Frontal cortex (tissue), 4 donors: ENCODE measurements at places on chromosomes 2 and 18. TPM values are rescaled to one million over a fixed set of nuclear protein-coding genes. Genes with fewer than 3 reads are reported as not detected.

MARCHF7 gene
- total RNA-seq = 121 TPM

DNA sequence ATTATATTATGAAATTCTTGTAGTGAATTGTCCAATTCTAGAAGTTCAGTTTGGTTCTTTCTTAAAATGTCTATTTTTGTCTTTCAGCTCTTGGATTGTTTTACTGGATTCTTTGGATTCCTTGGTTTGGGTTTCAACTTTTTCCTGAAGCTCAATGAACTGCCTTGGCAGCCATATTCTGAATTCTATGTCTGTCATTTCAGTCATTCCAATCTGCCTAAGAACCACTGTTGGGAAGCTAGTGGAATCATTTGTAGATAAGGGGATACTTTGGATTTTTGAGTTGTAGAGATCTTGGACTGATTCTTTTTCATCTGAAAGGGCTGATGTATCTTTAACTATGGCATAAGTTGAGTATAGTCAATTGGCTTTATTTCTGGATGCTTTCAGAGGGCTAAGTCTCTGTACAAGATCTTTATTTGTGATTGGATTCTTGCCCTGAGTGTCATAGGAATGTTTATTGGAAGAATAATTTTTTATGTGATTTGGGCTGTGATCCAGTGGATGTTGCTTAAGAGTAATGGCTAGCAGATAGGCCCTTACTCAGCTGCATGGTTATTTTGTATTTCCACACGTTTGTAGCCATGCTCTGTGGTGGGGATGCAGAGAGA is 42.3 kb downstream of the SERPINB7 start:
- no peak for DNase-seq

DNA sequence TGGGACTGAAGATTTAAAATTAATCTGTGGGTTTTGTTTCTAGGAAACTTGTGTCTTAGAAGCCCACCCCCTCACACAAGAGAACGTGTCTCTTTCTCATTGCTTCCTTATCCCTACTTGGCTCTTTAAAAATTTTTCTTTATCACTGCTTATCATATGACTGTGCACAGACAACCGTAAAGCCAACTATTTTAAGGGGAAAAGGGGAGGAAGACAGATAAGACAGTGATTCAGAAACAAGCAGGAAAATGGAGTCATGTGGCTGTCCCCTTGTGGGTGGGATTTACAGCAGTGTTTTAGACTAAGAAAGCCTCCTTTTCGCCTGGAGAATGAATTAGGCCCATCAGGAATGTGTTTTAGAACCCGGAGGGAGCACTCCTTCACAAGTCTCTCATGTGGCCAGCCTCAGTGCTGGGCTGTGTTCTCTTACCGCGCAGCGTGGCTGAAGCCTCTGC is 17.6 kb downstream of the PRKCE start:
- DNase-seq = no peak

DNA sequence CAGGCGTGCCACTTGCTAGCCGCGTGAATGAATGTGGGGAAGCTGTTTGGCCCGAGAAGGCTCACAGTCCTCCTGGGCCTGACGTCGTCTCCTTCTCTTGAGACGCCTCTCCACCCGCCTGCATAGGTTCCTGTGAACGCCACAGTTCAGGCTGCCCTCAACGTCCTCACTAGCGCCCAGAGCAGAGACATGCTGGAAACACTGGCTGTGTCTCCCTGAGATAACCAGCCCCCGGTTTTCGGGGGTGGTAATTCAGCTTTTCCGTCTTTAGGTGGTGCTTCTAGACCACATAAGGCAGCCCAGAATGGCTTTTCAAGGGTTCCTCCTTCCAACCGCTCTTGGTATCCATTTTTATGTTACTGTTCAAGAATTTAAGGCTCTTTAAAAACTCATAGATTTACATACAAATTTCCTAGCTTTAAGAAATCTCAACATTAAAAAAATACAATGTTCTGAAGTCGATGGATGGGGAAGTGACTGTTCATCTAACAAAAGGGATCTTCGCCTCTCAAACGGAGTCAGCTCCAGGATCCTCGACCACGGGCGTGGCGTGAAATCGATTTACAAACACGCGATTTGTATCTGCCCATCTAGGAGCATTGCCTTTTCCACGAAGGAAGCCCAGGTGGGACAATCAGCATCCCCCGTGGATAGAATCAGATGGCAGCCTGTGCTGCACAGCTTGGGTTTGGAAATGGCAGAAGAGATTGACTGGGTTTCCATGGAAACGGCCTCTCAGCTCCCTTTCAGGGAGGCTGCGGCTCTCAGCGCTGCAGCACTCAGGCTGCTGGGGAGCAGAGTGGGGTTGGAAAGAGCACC is 110.6 kb upstream of the PXDN start:
- peak; percentile 70 for DNase-seq

- DNase-seq = peak; percentile 65
These were observed 1.8 kb upstream of the AGBL5 start for GRCh38 chr2:27049422-27050280.

SPDYA gene
- 0.82 TPM for total RNA-seq

DNA sequence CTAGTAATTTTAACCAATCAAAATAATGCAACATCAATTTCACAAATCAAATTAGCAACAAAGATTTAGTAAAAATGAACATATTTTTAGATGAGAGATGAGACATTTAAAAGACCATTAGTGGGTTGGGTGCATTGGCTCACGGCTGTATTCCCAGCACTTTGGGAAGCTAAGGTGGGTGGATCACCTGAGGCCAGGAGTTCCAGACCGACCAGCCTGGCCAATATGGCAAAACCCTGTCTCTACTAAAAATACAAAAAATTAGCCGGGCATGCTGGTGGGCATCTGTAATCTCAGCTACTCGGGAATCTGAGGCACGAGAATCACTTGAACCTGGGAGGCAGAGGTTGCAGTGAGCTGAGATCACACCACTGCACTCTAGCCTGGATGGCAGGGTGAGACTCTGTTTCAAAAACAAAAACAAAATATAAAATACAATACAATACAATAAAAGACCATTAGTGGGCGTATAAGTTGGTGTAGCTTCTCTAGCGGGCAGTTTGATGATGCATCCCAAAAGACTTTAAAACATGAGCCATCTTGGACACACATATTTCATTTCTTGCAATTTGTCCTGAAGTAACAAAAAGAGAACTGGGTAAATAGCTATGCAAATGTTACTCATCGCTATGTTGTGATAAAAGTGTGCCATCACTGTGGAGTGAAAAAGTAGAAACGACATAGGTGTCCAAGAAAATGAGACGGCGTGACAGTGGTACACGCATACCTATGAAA is 101.8 kb downstream of the COL6A3 start:
- DNase-seq = no peak

- DNase-seq = no peak
These were observed at the start of gene GREB1 for GRCh38 chr2:11533278-11534070. Gene GREB1, plus strand, starts transcription at chr2:11534045. Its CDS starts 22,570 bp downstream, at chr2:11556615.

DNA sequence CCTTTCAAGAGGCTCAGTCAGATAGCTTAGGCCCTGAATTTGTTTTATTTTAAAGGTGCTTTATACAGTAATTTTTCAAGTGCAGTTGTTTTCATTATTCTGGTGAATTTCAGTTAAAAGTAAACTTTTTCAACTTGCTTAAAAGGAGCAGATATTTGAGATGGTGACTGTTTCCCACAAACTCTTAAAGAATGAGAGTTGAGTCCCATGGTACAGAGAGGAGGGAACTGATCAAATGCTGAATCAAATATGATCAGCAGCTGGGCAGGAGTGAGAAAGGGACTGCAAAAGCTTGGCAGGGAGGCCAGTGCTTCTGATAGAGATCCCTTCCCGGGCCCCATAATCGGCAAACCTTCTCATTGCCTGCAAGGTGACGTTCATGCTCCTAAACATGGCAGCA is 91.2 kb downstream of the KCNS3 start:
- DNase-seq = no peak

DPP10 gene
- total RNA-seq = 74.6 TPM

- DNase-seq = no peak
These were observed 724 bp downstream of the NMS start for GRCh38 chr2:100470898-100471514.

DNA sequence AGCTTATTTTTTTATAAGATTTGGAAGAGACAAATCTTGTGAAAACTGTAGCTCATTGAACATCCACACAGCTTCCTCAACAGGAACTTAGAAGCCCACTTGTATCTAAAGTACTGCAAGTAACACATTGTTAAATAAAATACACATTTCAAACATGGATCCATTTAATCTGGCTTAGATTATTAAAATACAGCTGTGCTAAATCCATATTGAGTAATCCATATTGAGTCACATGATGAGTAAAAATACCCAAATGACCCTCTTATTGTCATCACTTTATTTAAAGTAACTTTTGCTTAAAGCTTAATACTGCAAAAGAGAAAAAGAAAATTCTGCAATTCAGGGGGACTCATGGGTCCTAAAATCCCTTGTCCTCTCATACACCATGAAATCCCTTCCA is 133.3 kb downstream of the OSR1 start:
- no peak for DNase-seq

SIX3 gene
- 1.2 TPM for total RNA-seq

GRCh38 chr2:234973008-234973407 is 21.2 kb downstream of the SH3BP4 start:
- DNase-seq = no peak

TDRD15 gene
- under 0.01 TPM for total RNA-seq

DNA sequence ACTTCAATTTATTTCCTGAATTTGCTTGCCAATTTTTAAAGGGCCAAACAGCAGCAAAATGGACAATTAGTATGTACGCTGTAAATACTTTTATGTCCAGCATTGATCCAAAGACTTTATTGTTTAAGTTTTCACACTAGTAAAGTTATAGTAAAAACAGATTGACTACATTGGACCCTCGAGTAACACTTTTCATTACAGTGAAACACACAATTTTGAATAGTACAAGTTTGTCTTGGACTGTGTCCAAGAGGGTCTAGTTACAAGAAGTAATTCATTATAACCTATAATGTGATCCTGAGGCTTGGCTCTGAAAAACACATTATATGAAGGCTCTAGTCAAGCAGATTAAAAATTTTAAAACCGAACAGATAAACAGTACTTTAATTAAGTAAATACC is 11.4 kb upstream of the RBBP8 start:
- no peak for DNase-seq

CHPF gene
- total RNA-seq = 24.1 TPM

NT5C1B gene
- total RNA-seq = not detected

DNA sequence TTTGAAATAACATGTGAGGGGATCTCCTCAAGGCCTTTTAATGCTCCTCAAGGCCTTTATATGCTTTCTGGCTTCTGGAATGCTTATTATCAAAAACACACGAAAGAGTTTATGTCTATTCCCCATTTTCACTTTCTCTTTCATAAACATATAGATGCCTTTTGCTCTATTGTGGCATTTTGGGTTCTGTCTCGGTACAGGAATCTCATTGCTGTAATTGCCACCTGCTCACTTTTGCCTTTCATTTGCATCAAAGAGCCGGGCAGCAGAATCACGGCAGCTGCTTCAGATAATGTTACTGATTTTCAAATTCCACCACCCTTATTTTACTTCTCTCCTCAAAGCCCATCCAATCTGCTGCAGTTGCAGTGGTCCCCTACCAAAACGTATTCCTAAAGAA is 54.8 kb upstream of the LPIN2 start:
- no peak for DNase-seq

GRCh38 chr2:10867692-10868420 is 43.9 kb upstream of the KCNF1 start:
- no peak for DNase-seq

GRCh38 chr18:79568543-79569205 is 110.9 kb upstream of the CTDP1 start:
- no peak for DNase-seq

MYL1 gene
- total RNA-seq = not detected

GKN1 gene
- total RNA-seq = not detected

- DNase-seq = no peak
These were observed 43.9 kb upstream of the OTOF start for GRCh38 chr2:26521913-26522180.

DNA sequence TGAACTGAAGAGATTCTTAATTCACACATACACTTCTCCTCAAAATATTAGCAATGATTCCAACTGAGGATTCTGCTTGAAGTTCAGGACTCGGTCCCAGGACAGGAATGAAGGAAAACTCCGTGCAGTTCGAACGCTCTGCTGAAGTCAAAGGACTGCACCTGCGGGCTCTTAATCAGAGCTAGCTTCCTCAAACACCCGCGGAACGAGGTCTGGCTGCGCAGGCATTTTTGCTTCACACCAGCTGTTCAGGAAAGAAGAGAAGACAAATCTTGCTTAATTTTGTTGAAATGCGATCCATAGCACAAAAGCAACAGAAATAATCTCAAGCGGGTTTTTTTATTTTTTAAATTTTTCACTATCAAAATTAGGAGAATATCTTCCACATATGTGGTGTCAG is 175.6 kb downstream of the LAMA1 start:
- DNase-seq = no peak

GRCh38 chr18:48991319-48991660 is 40.5 kb upstream of the SMAD7 start:
- no peak for DNase-seq

DNA sequence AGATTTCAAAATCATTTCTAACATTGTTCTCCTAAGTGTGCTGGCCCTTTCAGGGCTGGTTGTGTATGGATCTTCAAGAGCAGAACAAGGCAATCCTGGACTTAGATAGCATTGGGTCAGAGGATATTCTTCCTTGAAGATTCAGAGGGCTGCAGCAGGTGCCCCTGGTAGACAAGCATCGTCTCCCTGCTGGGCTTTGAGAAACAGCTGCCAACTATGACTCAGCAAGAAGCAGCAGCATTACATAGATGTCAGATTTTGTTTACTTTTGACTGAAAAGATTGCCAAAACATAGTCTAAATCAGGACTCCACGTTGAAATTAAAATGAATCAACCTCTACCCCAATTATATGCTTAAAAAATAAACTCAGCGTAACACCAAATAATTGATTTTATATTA is 618.8 kb downstream of the SOCS6 start:
- peak; percentile 8 for DNase-seq

- no peak for DNase-seq
These were observed 97.0 kb downstream of the LYPD6 start for GRCh38 chr2:149427387-149427786.

DNA sequence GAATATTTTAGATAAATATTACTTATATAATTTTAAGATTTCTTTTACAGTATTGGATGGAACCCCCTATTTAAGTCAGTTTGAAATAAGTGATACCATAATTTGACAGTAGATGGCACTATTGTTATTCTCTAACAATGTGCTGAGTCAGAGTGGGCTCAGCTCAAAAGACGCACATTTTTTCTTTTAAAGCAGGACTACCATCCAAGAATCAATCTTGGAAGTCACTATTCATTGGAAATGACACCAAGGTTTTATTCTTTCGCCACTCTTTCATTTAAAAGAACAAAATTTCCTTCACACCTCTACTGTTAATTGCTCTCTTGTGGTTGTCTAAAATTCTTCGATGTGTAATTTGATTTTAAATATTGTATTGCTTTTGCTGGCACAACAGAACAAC is 32.6 kb upstream of the SPAG16 start:
- peak; percentile 30 for DNase-seq
